Heart left ventricle (tissue), 16 donors: ENCODE measurements at places on chromosomes 7 and 10. TPM values are rescaled to one million over a fixed set of nuclear protein-coding genes. Genes with fewer than 3 reads are reported as not detected.

DNA sequence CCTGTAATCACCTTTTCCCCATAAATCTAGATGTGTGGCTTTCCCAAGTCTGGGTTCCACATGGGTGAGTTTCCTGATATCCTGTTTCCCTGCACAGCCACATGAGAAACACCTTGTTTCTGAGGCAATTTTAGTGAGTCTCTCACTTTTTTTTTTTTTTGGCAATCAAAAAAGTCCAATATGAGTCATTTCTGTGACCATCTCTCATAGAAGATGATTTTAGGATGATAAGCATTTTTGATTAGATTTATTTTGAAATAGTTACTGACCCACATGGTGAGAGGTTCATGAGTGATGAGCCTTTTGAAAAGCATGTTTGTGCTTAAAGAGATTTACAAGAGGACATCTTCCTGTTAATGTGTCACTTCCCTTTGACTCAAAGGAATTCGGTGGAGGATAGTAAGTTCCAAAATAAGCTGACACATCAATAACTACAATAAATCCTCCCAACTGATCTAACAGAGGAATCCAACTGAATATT, 464.0 kb downstream of the INHBA start:
- no peak overlapping the region for H3K4me3 ChIP-seq
- no peaks in the 10 kb centered on the region for H3K27me3 ChIP-seq
- DNase-seq = no peak
- no peak overlapping the region for H3K27ac ChIP-seq
- no peaks in the 10 kb centered on the region for H3K4me1 ChIP-seq

GRCh38 chr7:147013825-147014224, 897.2 kb downstream of the CNTNAP2 start:
- peaks cover 2% of the 10 kb centered on the region for H3K4me1 ChIP-seq
- H3K27me3 ChIP-seq = no peaks in the 10 kb centered on the region
- DNase-seq = no peak
- H3K36me3 ChIP-seq = no peaks in the 10 kb centered on the region
- H3K27ac ChIP-seq = no peak overlapping the region

The NRCAM gene
- 1.1 TPM for total RNA-seq

- peaks cover 10% of the 10 kb centered on the region for H3K4me1 ChIP-seq
- H3K27ac ChIP-seq = no peak overlapping the region
- H3K27me3 ChIP-seq = no peaks in the 10 kb centered on the region
- peaks cover 88% of the 10 kb centered on the region for H3K36me3 ChIP-seq
- H3K4me3 ChIP-seq = no peak overlapping the region
Observed at GRCh38 chr10:122225330-122225729, 45.8 kb upstream of the BTBD16 start.

The UCN3 gene
- total RNA-seq = not detected

GRCh38 chr10:109967739-109968088, 40.1 kb upstream of the ADD3 start:
- H3K27me3 ChIP-seq = no peaks in the 10 kb centered on the region
- no peak for DNase-seq
- H3K27ac ChIP-seq = peak overlapping the region; percentile 70
- no peaks in the 10 kb centered on the region for H3K36me3 ChIP-seq
- peaks cover 29% of the 10 kb centered on the region for H3K4me1 ChIP-seq
- H3K4me3 ChIP-seq = no peak overlapping the region

DNA sequence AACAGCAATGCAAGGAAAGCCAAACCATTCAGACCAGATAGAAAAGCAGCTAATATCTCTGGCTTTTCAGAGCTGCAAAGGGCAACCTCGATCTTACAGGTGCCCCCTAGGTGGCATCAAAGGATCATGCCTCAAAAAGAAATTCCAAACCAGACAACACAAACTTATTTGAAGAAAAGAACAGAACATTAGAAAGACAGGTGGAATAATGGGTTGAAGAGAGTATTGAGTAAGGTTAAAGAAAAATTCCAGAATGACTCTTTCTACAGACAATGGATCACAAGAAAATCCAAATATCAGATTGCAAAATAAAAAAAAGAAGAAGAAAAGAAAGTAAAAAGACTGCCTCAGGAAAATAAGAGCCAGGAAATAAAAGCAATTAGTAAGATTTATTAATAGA, 213.7 kb downstream of the ELMO1 start:
- H3K36me3 ChIP-seq = no peaks in the 10 kb centered on the region
- peaks cover 7% of the 10 kb centered on the region for H3K4me1 ChIP-seq
- no peak overlapping the region for H3K27ac ChIP-seq
- H3K27me3 ChIP-seq = no peaks in the 10 kb centered on the region
- DNase-seq = no peak
- H3K4me3 ChIP-seq = no peak overlapping the region

The ZNF117 gene
- total RNA-seq = 2.4 TPM
